ENCODE measurements at places on chromosomes 11 and 22.

DNA sequence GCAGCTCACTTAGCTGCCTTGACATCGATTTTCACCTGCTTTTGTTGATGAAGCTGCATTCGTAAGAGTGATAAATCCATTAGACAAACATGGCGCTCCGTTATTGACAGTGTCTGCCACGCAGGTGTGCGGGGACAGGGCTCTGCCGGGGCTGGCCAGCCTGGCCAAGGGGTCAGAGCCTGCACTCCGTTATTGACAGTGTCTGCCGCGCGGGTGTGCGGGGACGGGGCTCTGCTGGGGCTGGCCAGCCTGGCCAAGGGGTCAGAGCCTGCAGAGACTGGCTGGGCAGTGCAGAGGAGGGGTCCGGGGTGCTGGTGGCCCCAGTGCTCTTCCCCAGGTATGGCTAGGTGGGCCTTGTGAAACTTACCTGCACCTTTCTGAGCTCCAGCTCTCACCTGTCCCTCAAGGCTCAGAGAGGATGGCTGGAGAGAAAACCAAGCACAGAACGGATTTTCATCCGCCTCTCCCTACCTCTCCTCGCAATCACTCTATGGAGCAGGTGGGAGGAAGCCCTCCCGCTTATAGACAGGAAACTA is 101.6 kb upstream of the B3GAT1 start:
- no peak for ATAC-seq
- no peaks in the 10 kb centered on the region for H3K36me3 ChIP-seq
- H3K27ac ChIP-seq: no peak overlapping the region
- no peaks in the 10 kb centered on the region for H3K4me1 ChIP-seq

DNA sequence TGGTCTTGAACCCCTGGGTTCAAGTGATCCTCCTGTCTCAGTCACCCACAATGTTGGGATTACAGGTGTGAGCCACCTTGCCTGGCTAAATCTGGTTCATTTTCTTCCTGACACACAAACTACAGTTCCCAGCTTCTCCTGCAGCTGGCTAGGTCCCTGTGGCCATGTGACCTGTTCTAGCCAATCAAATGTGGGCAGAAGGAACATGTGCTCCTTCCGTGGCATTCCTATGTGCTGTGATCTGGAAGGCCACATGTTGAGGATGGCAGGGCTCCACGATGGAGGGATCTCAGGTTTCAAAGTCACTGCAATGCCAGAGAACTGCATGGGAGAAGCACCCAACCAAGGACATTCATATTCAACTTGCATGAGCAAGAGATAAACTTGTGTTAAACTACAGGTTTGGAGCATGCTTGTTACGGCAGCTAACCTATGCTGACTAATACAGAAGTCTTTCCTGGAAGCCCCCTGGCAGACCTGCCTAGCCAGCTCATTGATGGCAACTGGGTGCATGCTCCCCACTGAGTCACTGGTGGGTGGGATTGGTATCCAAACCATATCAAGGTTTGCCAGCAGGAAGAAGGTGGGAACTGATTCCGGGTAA is 86.0 kb downstream of the RPS6KA4 start:
- no peak overlapping the region for H3K4me3 ChIP-seq
- peaks cover 39% of the 10 kb centered on the region for H3K27me3 ChIP-seq
- H3K27ac ChIP-seq: no peak overlapping the region
- no peaks in the 10 kb centered on the region for H3K36me3 ChIP-seq
- ATAC-seq: no peak

GRCh38 chr11:11622340-11622706 is 518 bp upstream of the GALNT18 start:
- no peaks in the 10 kb centered on the region for H3K36me3 ChIP-seq
- H3K4me3 ChIP-seq: peak overlapping the region; percentile 73
- H3K27me3 ChIP-seq: no peaks in the 10 kb centered on the region

DNA sequence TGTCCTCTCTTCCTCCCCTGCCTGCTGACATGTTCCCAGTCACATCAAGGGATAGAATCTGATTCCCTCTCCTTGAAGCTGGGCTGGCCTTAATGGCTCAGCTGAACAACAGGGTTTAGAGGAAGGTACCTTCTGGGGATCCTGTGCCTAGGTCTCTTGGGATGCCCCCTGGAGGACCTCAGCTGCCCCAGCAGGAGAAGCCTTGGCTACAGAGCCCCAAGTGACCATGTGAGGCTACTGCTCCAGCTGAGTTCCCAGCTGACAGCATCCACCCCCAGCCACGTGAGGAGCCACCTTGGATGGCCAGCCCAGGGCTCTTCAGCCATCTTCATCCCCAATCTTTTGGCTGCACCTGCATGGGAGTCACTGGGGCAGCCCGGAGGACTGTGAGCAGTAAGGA is 1499.3 kb downstream of the TBC1D22A start:
- H3K27ac ChIP-seq: no peak overlapping the region
- H3K4me1 ChIP-seq: no peaks in the 10 kb centered on the region
- H3K4me3 ChIP-seq: no peak overlapping the region
- no peak for ATAC-seq

DNA sequence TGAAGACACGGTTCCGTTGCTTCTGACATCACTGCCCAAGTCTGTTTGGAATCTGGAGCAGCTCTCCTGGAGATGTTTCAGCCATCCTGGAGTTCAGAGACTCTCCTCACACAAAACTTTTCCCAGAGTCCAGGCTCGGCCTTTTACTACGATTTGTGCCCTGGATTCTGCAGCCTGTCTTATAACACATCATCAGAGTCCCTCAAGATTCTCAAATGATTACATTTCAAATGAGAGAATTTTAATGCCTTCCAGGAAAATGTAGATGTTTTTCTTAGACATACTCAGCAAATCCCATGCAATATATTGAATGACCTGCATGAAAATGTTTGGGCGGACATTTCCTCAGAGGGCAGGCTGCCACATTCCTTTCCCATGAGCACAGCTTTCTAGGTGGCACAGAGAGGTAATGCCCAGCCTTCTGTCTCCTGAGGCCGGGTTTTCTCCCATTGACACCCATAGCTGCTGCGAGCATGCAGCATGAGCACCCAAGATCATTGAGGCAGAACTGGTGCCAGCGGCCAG is 129.1 kb downstream of the SNX19 start:
- peak overlapping the region; percentile 66 for H3K27ac ChIP-seq
- no peaks in the 10 kb centered on the region for H3K36me3 ChIP-seq
- H3K27me3 ChIP-seq: no peaks in the 10 kb centered on the region
- ATAC-seq: no peak

- H3K27me3 ChIP-seq: no peaks in the 10 kb centered on the region
- H3K4me1 ChIP-seq: no peaks in the 10 kb centered on the region
- H3K27ac ChIP-seq: no peak overlapping the region
- peaks cover 7% of the 10 kb centered on the region for H3K36me3 ChIP-seq
- ATAC-seq: no peak
Measured at GRCh38 chr22:18096823-18097222, 13.8 kb upstream of the TUBA8 start.

DNA sequence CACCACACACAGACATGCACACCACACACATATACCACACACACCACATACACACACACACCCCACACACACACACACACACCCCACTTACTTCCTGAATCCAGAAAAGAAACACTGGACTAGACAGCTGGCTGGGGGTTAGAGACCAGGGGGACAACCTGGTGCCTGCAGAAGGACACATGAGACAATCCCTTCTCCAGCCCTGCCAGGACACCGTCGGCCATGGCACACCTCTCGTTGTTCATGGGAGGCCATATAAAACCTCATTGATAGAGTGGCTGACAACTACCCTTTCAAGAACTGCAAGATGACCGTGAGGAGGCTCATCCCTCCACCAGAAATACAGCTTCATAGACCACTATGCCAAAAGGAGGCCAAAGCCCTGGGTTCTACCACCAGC is 54.3 kb downstream of the IGSF9B start:
- no peaks in the 10 kb centered on the region for H3K4me1 ChIP-seq
- H3K36me3 ChIP-seq: peaks cover 90% of the 10 kb centered on the region
- no peak overlapping the region for H3K27ac ChIP-seq

GRCh38 chr11:119147604-119148333 is 1.1 kb upstream of the ABCG4 start:
- no peaks in the 10 kb centered on the region for H3K36me3 ChIP-seq
- peaks cover 23% of the 10 kb centered on the region for H3K27me3 ChIP-seq
- no peak overlapping the region for H3K27ac ChIP-seq
- no peak overlapping the region for H3K4me3 ChIP-seq
- ATAC-seq: no peak

GRCh38 chr11:95692526-95693260 is 96.9 kb downstream of the FAM76B start:
- no peaks in the 10 kb centered on the region for H3K4me1 ChIP-seq
- H3K36me3 ChIP-seq: no peaks in the 10 kb centered on the region
- no peak overlapping the region for H3K27ac ChIP-seq
- no peak overlapping the region for H3K4me3 ChIP-seq
- H3K27me3 ChIP-seq: no peaks in the 10 kb centered on the region
- ATAC-seq: no peak

DNA sequence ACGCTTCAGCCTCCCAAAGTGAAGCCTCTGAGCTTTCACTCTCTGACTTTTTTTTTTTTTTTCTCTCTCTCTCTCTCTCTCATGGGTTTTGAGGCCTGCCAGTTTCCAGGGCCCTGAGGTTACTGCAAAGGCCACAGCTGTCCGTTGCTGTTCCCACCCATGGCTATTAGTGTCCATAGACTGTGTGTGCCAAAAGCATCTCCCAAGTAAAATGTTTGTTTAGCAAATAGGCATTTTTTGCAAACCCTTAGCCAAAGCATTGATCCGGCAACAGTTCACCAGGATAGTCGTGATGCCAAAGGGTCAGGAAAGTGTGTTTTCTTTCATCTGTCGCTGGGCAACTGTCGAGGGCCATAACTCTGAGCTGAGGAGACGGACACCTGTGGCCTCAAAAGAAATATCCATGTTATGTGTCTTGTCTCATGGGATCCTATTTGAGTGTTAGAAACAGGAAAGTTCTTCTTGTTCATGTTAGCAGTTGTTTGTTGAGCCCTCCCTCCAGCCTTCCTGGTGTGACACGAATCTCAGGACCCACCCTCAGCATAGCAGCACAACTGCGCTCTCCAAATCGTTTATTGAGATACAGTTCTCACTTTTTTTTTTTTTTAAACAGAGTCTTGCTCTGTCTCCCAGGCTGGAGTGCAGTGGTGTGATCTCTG is 18.4 kb downstream of the FADS2 start:
- ATAC-seq: no peak
- no peak overlapping the region for H3K27ac ChIP-seq
- H3K27me3 ChIP-seq: no peaks in the 10 kb centered on the region

GRCh38 chr11:132022733-132023478 is 652.5 kb downstream of the NTM start:
- no peaks in the 10 kb centered on the region for H3K27me3 ChIP-seq
- H3K27ac ChIP-seq: no peak overlapping the region
- H3K36me3 ChIP-seq: no peaks in the 10 kb centered on the region
- H3K4me1 ChIP-seq: peaks cover 9% of the 10 kb centered on the region

DNA sequence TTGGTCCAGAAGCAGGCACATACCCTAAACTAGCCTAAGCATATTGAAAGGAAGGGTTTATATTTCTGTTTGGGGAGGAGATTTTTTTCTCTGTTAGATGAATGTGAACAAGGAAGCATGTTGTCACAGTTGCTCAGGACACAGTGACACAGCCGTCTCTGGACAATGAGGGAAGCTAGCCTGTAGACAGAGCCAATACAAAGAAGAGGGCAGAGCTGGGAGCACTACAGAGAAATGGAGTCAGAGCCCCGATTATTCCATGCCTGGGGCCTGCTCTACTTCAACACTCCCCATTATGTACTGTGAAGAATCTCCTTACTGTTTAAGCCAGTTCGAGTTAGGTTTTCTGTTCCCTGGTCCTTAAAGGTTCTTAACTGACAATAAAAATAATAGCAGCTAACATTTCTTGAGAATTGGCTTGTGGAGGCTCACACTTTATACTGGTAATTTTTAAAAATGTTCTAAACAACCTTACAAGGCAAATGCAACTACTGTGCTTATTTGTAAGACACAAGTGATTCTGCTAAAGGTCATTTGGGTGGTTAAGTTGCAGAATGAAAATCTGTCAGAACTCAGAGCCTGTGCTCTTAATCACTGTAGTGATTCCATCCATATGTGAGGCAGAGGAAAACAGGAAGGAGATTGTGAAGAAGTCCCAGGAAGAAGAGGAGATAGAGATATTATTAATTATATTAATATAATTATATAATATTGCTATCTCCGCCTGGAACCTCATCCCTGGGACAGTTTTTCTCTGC is 58.8 kb upstream of the RRAS2 start:
- no peak overlapping the region for H3K4me3 ChIP-seq
- H3K27me3 ChIP-seq: no peaks in the 10 kb centered on the region
- H3K27ac ChIP-seq: no peak overlapping the region
- no peak for ATAC-seq

DNA sequence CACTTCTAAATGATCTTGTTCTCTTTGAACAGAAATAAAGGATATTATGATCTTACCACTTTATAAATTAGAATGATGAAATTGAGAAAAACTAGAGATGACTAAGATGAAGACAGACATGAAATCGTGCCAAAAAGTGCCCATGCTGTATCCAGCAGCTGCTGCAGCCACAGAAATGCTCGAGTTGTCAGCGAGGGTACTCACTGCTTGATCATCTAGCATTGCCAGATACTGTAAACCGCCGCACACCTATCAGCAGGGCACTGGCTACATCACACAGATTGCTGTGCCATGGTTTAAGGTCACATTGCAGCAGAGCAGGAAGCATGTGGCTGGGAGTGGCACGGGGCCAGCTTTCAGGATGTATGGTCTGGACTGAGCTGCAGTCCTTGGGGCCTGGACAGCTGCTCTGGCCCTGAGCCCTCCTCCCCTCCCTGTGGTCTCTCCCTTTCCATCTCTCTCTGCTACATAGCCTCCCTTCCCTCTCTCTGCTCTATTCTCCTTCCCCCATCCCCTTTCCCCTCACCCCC is 51.0 kb upstream of the SEPTIN5 start:
- peaks cover 17% of the 10 kb centered on the region for H3K4me1 ChIP-seq
- H3K36me3 ChIP-seq: no peaks in the 10 kb centered on the region

- no peaks in the 10 kb centered on the region for H3K36me3 ChIP-seq
- no peaks in the 10 kb centered on the region for H3K27me3 ChIP-seq
- no peak overlapping the region for H3K27ac ChIP-seq
Measured at GRCh38 chr11:117993988-117994745, 8.0 kb downstream of the IL10RA start.

- H3K27me3 ChIP-seq: no peaks in the 10 kb centered on the region
- no peaks in the 10 kb centered on the region for H3K36me3 ChIP-seq
- H3K4me1 ChIP-seq: no peaks in the 10 kb centered on the region
- peak; percentile 79 for ATAC-seq
Measured at GRCh38 chr11:65366340-65366773, 11.8 kb downstream of the TIGD3 start.

- no peaks in the 10 kb centered on the region for H3K4me1 ChIP-seq
- H3K27me3 ChIP-seq: no peaks in the 10 kb centered on the region
- H3K36me3 ChIP-seq: peaks cover 99% of the 10 kb centered on the region
- H3K4me3 ChIP-seq: no peak overlapping the region
- H3K27ac ChIP-seq: no peak overlapping the region
- ATAC-seq: no peak
Measured at GRCh38 chr22:23820748-23821211, 18.0 kb downstream of the DERL3 start.

- no peak overlapping the region for H3K4me3 ChIP-seq
- no peaks in the 10 kb centered on the region for H3K27me3 ChIP-seq
- peaks cover 3% of the 10 kb centered on the region for H3K4me1 ChIP-seq
- ATAC-seq: no peak
- no peaks in the 10 kb centered on the region for H3K36me3 ChIP-seq
Measured at GRCh38 chr11:66543263-66544107, 2.4 kb downstream of the ZDHHC24 start.

- no peak overlapping the region for H3K4me3 ChIP-seq
- H3K36me3 ChIP-seq: no peaks in the 10 kb centered on the region
- H3K4me1 ChIP-seq: no peaks in the 10 kb centered on the region
- H3K27ac ChIP-seq: no peak overlapping the region
- peaks cover 67% of the 10 kb centered on the region for H3K27me3 ChIP-seq
Measured at GRCh38 chr11:2869134-2869526, 16.4 kb downstream of the CDKN1C start.

GRCh38 chr11:110455718-110456117 is 26.0 kb downstream of the FDX1 start:
- H3K4me1 ChIP-seq: peaks cover 8% of the 10 kb centered on the region
- H3K4me3 ChIP-seq: no peak overlapping the region
- no peak for ATAC-seq
- no peak overlapping the region for H3K27ac ChIP-seq
- peaks cover 22% of the 10 kb centered on the region for H3K36me3 ChIP-seq

All from gastroesophageal sphincter (tissue), 4 donors.